ENCODE measurements at places on chromosomes 4 and X.

DNA sequence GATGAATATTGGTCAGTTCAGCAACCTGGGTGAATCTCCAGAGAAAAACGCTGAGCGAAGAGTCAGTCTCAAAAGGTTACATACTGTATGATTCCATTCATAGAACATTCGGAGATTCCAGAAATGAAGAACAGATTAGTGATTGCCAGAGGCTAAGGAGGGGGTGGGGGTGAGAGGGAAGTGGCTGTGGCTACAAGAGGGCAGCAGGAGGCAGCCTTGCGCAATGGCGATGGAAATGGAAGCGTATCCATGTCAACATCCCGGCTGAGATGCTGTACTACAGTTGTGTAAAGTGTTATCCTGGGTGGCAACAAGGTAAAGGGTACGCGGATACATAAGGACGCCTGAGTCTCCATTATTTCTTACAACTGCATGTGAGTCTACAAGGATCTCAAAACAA is 18.0 kb downstream of the LYAR start:
- no peak for DNase-seq

GRCh38 chrX:19372547-19373331 is 29.0 kb downstream of the PDHA1 start:
- DNase-seq = peak; percentile 1

- DNase-seq = no peak
Measured at GRCh38 chr4:152454398-152455011, 81.4 kb downstream of the FBXW7 start.

GRCh38 chr4:108372681-108373080 is 203.9 kb upstream of the LEF1 start:
- DNase-seq = no peak

DNA sequence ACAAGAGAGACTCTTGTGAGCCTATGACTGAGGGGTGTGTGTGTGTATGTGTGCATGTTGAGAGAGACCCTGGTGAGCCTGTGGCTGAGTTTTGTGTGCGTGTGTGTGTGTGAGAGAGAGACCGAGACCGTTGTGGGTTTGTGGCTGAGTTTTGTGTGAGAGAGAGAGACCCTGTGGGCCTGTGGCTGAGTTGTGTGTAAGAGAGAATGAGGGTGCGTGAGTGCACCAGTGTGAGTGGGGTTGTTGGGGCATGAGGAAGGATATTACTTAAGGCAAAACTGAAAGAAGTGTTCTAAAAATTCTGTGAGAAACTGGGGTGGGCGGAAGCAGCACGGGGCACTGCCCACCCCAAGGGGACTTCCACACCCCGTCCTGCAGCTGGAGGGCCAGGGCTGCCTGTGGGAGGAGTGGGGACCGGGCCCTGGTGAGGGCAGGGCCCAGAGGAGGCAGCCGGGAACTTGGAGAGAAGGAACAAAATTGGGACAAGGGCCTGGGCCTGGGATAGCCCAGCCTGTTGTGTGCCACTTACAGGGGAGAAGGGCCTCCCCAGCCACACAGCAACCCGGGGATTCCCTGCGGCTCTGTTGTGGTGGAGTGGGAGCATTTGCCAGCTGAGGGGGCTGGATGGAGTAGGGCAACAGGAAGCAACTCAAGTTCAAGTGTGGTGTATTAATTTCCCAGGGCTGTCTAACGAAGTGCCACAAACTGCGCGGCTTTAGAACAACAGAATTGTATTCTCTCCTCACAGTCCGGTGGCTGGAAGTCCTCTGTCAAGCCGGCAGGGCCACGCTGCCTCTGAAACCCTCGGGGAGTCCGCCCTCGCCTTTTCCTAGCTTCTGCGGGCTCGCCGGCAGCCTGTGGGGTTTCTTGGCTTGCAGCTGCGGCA is 22.1 kb downstream of the TMEM131L start:
- DNase-seq = no peak
